ENCODE measurements at places on chromosomes 4 and X.

GRCh38 chr4:47068986-47069385 lies 37.6 kb downstream of the GABRB1 start:
- no peak for DNase-seq

- DNase-seq, result no peak
Observed at GRCh38 chrX:68420559-68420958, 12.7 kb downstream of the OPHN1 start.

DNA sequence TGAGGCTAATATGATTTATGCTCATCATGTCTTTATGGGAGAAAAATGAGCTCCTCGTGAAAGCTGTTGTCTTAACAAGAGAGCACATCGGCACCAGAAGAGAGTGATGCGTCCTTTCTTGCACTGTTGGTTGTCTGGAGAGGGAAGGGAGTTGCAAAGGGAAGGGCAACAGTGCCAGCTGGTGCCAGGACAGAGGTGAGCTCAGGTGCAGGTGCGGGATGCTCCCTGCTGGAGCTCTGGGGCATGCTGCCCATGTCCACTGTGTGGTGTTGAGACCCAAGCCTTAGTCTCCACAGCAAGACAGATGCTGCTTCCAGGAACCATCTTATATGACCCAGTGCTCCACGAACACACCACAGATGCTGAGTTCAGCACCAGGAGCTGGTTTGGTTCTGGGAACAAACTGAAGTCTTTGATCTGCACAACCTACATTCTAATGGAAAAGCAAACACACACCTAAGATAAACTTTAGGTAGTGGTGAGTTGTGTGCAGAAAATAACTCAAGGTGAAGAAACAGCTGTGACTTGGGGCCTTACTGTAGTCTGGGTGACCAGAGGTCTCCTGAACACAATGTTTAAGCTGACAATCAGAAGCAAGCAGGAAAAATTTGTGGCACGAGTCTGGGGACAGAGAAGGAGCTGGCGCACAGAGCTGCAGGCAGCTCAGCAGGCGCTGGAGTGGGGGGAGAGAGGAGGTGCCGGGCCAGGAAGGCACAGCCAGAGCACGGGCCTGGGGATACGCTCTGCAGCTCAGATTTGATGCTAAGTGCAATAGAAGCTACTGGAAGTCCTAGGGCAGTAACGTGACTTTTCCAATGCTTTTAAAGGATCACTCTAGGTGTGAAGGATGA lies 73.2 kb downstream of the HAUS3 start:
- DNase-seq, result no peak

DNA sequence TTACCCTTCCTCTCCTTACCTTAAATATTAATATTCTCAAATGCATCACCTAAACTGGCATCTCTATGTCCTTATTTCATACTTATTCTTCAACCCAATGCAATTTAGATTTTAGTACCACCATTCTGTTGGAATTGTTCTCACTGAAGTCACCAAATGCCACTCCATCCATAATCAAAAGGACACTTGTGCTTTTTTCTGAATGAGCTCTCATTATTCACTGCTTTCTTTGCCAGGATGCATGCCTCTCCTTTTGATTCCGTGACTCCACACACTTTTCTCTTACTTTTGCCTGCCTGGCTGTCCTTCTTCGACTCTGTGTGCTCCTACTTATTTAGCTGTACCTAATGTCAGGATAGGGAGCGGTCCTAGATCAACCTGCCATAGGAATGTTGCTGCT lies 633.1 kb upstream of the BOD1L1 start:
- no peak for DNase-seq

DNA sequence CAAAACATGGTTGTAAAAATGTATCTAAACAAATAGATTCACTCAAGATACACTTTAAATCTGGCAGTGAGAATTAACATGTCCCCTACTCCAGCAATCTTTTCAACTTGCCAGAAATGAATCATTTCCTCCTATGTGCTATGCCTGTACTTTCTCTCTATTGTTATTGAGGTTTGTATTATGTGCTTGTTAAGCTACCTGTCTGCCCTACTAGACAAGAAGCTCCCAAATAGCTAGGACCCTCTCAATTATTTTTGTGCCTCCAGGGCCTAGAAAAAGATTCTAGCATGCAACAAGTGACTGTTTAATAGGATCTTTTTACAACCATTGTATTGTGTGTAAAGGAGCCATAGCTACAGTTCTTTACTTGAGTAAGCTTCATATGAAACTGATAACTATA lies 3.5 kb upstream of the SAP30 start:
- no peak for DNase-seq

DNA sequence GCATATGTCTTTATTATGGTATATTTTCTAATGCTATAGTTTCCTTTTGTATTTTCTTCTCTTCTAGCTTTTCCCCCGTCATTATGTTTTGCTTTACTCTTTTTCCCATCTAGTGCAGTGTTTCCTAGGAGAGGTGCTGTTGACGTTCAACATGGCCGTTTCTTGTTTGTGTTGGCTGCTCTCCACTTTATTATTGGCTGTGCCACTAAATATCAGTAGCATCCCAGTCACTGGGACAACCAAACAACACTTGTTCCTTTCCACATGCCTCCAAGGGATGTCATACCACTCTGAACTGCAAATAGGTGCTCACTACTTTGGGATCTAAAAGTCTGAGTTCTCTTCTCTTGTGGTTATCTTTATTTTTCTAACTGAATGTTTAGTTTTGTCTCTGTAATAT lies 26.5 kb downstream of the GBA3 start:
- DNase-seq, result no peak

DNA sequence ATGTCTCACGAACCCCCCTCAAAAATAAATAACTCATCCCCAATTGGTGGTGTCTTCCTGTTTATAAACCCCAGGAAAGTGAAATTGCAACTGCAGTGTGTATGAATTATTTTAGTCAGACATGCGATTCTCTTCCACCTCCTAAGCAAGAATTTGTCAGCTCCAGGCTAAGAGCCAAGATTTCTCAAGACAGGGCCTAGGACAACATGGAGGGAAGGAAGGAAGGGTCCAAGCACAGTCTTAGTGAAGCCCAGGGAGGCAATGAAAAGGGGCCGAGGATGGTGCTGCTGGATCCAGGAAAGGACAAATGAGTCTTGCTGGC lies 20.0 kb downstream of the SH3KBP1 start:
- DNase-seq, result no peak

GRCh38 chr4:155506745-155507144 lies 130.0 kb upstream of the MAP9 start:
- DNase-seq, result no peak

GRCh38 chr4:41257257-41257901 lies 651 bp downstream of the UCHL1 start:
- DNase-seq, result peak; percentile 52

DNA sequence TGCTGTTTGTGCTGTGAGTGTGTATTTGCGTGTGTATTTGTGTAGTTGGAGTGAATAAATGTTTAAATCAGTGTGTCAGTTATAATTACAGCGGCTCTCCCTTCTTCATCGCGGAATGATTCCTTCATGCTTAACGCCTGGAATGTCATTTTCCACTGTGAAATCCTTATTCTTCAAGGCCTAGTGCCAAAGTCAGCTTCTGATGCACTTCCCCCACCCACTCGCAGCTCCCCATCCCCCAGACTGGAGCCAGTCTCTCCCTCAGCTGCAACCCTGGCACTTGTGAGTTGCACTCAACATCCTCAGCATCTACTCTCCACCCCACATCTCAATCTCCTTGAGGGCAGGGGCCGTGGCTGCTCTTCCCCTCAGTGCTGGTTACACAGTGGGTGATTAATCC lies 583.0 kb downstream of the BCOR start:
- DNase-seq, result no peak

- DNase-seq, result no peak
Observed at GRCh38 chr4:20368926-20369325, 117.2 kb downstream of the SLIT2 start.

DNA sequence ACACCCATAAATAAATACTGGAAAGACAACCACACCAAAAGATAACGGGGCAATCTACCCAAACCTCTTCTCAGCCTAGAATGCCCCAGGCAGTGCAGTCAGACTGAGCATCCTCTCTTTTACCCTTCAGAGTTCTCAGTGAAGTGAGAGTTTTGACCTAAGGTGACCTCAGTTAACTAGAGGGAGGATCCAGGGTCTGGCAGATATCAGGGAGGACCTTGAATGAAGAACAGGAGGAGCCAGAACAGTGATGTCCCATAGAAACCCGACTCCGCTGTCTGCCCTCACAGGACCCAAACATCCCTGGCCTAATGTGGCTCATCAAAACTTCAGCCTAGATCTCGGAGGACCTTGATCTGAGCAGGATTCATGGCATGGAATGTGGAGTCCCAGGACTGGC lies at the start of gene MAGEB3:
Gene MAGEB3, plus strand, starts transcription at position 263 of the 400 bp plus-strand sequence. CDS start 5,268 bp downstream, outside the sequence.
- no peak for DNase-seq

DNA sequence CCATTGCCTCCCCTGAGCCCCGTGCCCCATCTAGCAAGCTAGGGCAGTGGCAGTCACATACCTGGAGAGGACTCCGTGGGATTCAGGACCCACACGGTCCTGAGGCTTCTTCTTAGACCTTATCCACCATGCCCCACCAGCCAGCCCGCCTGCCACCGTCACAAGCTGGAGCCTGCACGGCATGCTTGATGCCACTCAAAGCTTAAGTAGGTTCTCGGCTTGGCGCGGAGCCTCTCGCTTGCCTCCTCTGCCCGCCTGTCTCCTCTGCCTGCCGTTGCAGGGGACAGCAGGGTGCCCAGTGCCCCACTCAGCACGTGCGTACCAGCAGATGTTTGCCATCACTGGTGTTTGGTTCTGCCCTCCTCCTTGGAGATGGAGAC lies 14.1 kb downstream of the PSAPL1 start:
- peak; percentile 55 for DNase-seq

DNA sequence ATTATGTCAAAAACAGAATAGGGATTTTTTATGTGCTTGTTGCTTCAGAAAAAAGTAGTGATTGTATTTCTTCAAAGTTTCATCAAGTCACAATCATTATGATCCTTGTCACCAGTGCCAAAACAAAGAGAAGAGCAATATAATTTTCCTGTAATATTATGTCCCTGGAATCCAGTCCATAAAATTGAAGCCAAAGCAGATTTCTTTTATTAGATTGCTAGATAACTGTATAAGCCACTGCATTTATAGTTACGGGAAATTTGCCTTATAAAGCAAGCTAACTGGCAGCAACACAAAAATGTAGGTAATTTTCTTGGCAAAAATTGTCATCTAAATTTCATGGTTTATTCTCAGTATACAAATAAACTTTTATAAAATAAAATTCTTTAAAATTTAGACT lies 296.1 kb upstream of the ANKRD50 start:
- DNase-seq, result no peak

DNA sequence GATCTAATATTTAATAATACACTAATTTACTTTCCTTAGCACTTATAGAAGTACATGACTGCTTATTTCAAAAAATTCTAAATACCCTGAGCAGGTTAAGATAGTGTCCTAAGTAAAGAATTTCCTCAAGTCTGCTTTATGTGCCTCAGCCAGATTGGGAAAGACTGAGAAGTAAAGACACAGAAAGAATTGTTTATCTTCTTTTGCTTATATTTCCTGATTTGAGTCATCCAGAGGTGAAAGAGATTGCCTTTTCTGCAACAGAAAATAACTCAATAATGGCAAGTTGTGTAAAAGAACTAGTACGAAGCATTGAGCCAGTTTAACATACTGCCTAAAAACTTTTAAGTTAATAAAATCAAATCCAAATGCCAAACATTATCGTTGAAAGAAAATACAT lies 45.0 kb downstream of the NAF1 start:
- DNase-seq, result no peak

- DNase-seq, result no peak
Observed at GRCh38 chr4:67575232-67576058, 16.9 kb downstream of the STAP1 start.

DNA sequence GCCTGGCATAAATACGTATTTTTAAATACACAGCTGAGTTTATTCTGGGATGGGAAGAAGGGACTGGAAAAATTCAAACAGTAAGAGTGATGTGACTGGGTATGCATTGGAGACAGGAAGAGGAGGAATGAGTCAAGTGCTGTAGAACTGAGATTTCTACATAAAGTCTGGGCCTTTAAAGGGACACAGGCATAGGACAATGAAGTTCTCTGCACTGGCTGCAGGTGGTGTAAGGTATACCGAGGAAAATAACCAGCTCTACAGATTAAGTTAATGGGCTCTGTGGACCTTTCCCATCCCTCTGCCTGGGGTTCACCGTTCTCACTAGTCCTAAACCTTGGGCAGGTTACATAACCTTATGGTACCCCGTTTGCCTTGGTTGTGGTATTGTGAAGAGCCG lies 68.7 kb downstream of the DHX15 start:
- no peak for DNase-seq

DNA sequence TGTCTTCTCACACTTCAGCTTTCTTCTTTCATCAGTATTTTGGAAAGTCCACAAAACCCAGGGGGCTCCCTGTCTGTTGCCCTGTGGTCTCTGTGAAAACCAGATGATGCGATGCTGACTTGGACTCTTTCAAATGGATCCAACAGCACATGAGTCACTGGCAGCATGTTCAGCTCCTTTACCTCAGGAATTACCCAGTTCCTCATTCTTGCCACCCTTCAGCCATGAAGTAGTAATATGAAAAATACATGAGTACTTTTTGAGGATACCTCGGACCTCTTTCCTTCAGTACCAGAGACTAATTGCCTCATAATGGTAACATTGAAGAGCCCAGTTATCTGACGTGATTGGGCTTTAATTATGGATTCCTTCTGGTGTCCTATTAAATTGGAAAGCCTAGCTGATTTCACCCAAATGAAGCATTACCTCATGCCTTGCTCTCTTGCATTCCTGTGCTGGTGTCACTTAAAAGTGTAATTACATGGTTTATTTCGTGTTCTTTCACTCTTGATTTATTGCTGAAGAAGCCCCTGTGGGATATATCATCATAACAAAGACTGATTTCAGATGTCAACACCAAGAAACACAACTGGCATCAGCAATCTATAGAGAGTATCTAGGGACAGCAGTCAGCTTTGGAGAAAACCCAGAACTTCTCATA lies 63.4 kb downstream of the NFKB1 start:
- no peak for DNase-seq

DNA sequence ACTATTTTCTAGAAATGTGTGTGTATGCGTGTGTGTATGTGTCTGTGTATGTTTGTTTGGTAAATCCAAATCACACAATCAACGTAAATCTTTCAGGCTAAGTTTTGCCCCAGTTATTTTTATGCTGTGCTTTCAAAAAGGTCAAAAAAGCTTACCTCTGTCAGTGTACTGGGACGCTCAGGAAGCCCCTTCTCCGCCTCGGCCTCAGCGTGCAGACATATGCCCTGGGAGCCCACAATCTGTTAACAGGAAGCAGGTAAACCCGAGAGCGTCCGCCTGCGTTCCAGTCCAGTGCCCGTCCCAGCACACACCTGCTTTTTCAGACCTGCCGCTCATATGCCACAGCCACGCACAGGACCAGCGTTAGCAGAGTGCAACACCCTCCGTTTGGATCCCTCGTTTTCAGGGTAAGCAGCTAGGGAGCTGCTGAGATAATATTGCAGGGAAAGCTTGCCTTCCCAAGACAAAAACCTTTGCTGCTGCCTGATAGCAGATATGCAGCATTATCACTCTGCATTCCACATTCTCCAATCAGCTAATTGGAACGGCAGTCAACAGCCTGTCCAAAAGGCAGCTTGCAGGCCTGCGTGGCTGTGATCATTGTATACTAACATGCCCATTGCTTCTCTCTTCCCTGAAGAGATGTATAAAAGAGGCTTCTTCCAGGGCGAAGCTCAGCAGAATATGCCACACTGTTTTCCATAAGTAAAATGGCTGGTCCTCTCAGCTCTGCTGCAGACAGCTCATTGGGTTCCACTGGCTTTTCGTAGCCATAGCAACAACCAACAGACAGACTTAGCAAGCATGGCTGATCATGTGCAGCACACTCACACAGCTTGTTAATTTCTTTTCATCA lies at the start of gene SORBS2:
Gene SORBS2, minus strand, starts transcription at position 686 of the 856 bp plus-strand sequence. CDS start 121,623 bp downstream, outside the sequence.
- no peak for DNase-seq
